NCI-H2107 (cell line): ENCODE measurements at places on chromosomes 5 and 9.

GRCh38 chr5:149995385-149996204 is 4.9 kb downstream of the TIGD6 start:
- no peak for DNase-seq

DNA sequence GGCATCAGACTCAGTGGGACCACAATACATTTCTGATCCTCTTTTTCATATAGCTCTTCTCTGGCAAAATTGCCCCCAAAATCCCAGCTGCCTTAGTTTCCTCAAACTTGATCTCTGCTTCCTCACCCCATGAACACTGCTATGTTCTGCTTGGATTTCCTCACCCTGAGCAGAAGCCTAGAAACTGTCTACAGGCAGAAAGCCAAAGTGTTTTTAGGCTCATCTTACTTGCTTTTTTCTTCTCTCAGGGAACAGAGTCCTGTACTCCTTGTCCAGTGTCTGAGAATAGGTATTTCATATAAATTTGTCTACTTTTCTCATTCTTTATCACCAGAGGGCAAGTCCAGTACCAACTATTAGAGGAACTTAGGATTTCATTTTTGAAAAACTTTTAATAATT is 21.5 kb upstream of the UBAP1 start:
- no peak for DNase-seq

- no peak for DNase-seq
These were observed 243.2 kb downstream of the CACNA1B start for GRCh38 chr9:138120511-138121437.

DNA sequence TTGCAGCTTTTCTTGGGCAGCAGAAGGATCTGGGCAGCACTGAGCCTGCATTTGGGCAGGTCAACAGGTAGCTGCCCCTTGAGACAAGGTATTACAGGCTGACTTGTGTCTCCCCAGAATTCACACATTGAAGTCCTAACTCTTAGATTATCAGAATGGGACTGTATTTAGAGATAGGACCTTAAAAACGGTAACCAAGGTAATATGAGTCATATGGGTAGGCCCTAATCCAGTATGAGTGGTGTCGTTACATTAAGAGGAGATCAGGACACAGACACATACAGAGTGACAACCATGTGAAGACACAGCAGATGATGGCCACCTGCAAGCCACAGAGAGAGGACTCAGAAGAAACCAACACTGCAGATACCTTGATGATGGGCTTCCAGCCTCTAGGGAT is 3.2 kb downstream of the C1QTNF2 start:
- no peak for DNase-seq

DNA sequence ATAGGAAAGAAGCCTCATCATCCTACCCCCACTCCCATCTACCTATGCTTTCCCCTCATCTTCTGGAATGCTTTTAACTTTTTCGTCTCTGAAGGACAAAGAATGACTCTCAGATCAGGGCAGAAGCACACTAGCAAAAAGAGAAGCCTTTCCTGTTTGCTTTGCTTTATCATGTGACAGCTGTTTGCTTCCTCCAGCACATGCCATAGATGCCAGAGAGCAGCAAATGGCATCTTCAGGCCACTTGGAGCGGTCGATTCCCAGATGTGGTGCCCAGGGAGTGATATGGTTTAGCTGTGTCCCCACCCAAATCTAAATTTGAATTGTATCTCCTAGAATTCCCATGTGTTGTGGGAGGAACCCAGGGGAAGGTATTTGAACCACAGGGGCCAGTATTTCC is 294.8 kb downstream of the GADD45G start:
- no peak for DNase-seq

DNA sequence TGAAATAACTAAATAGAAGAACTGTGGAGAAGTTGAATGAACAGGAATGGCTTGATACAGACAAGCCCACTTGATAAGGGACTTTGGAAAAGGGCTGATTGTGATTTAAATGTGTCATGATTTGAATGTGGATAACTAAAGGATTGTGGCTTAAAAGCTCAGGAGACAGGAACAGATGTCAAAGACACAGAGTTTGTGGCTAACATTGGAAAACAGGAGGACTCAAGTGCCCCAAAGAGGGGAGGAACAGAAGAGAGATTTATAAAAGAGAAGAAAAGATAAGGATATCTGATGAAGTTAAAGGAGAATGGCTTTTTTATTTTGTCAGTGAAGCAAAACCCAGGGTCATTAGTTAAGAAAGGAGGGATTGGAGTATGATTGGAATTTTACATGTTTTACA is 124.2 kb upstream of the TRPM3 start:
- DNase-seq = no peak

GRCh38 chr5:110094548-110094947 is 404.8 kb downstream of the MAN2A1 start:
- DNase-seq = no peak

DNA sequence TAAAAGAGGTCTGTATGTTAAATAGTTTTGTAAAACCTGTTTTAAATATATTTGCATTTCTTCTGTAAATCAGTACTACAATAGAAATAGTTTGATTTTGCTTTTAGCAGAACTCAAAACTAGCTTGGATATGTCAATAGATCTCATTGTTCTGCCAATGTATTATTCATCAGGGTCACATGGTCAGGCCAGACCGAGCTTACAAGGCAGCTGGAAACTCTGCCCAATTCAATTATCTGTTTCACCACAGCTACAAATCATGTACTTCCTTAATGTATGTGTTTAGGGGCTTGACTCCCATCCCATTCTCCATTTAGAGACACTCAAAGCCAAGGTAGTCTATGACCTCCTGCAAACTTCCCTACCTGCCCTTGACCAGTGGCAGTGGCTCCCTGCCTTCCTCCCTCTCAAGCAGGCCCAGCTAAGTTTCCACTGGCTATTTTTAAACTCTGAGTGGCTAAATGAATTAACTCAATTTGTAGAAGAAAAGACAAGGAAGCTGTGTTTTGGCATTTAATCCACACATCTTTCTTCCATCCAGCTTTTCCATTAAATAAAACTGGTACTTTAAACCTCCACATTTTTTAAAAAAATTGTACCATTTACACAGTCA is 46.4 kb upstream of the SELENOP start:
- no peak for DNase-seq
